Cortex of kidney (tissue), 1 donor: ENCODE measurements at places on chromosomes 5 and 9.

- DNase-seq, result no peak
Measured at GRCh38 chr5:171123417-171123816, 185.6 kb upstream of the TLX3 start.

- DNase-seq, result no peak
Measured at GRCh38 chr9:89810431-89810830, 205.6 kb downstream of the GADD45G start.

DNA sequence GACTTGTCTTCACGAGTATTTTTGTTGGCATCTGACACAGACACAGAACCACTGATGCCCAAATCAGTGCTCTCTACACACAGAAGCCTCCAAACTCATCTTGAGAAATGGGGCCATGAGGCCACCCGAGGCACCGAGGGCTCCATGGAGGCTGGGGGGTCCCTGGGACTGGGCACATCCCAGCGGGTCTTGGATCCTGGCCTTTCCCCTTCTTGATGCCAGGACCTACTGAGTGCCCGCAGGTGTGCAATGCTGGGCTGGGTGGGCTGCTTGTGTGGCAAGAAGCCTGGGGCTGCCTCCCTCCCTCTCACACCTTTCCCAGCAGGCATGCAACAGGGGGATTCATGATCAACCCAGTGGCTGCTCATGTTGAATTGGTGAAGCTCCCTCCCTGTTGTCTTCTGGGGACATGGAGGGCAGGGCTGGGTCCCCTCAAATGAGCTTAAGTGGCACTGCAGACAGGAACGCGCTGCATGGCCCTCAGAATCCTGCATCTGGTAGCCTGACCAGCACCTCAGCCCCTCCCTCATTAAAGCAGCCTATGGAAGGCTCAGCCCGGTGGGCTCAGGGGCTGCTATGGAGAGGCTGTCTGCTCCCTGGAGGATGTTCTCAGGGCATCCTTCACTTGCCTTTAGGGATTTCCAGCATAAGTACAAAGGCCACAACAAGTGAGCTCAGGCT lies 63.7 kb upstream of the SIMC1 start:
- no peak for DNase-seq

DNA sequence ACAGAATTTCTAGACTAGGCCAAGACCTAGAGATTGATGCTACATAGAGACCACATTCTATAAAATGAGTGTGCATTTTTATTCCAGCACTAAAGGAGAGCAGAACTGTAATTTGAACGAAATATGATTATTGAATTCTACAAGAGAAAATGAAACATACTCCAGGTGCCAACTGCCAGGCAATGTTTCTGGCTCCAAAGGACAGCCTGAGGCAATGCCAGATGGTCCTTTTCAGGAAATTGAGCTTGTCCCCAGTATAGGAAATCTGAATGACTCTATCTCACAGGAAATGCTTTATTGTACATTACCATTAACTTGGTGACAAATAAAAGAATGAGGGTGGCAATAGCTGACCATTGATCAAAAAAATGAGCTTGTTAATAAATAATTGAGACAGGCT lies 28.8 kb upstream of the RASGRF2 start:
- no peak for DNase-seq

DNA sequence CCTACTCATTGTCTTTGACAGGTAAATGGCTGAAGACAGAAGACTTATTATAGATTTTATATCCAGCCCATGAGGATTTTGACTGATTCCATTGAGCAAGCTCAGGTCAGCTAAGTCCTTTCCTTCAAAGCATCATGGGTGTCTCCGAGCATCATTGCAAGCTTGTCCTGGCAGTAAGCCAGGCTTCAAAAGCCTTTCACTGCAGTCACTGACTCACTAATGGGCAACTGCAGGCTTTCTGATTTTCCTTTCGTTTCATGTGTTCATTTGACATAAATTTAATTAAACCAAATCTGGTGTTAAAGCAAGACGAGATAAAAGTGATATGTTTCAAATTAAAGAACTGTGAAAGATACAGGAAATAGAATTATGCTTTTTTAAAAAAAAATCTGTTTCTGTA lies 426.2 kb downstream of the ANXA1 start:
- no peak for DNase-seq

DNA sequence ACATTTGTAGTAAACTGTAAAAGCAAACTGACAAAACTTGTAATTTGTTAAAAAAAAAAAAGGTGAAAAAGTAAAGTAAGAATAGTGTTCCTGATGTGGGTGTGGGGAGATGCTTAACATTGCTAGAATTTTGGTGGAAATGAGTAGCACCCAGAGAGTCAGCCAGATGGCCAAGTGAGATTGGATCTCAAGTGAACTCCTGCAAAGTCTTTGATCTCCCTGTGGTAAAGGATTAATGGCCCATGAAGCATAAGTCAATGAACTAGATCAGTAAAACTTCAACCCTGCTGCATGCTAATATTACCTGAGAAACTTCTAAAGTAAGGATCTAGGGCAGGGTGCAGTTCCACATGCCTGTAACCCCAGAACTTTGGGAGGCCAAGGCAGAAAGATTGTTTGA lies 19.0 kb upstream of the FAM169A start:
- no peak for DNase-seq

GRCh38 chr5:107966201-107966600 lies 295.5 kb upstream of the EFNA5 start:
- no peak for DNase-seq

DNA sequence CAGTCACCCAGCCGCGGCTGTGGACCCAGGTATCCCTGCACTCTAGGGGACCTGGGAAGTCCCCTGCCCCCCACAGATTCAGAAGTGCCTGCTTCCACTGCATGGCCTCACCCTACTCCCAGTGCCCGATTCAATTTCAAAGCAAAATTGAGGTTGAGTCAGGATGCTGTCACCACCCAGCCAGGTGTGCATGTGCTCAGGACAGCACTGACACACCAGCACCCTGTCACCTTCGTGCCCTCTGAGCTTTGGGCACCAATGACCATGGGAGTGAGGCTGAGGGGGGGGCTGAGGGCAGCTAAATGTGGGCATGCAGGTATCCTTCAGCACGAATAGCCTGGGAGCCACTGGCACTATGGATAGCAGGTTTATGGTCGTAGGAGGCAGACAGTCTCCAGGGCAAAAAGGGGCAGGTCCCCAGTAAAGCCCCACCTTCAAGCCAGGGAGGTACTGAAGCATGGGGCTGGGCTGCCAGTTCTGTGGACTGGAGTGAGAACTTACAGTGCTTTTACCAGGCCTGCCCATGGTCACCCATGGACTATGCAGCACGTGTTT lies 1151.6 kb upstream of the CDH6 start:
- no peak for DNase-seq

DNA sequence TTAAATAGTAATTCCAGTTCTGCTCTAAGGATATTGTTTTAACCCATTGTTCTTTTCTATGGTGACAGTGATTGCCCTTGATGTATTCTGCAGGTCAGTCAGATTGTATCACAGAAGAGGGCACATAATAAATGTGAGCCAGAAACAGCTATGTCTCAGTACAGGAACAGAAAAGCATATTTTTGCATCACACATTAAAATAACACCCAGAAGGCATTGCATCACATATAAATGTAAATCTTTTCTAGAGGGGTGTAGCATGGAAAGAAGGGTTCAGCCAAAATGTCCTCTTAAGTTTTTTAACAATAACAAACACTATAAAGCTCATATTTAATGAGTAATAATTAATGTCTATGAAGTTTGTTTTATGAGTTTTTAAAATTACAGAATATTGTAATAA lies 30.0 kb downstream of the ZCCHC7 start:
- DNase-seq, result no peak

DNA sequence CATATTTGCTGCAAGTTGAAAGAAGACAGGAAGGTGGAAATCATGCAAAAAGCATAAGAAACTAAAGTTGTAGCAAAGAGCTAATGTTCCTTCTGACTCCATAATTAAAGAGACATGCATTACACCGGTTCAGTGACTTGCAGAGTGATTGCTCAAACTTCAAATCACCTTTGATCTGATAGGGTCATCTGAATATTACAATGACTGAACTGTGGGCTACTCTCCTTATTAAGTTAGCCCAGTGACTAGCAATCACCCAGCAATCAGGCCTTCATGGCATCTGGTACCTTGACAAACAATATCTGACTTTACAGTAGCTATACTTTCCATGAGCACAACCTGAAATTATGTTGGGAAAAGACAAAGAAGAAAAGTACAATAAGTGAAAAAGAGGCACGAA lies 84.9 kb downstream of the NREP start:
- DNase-seq, result no peak

DNA sequence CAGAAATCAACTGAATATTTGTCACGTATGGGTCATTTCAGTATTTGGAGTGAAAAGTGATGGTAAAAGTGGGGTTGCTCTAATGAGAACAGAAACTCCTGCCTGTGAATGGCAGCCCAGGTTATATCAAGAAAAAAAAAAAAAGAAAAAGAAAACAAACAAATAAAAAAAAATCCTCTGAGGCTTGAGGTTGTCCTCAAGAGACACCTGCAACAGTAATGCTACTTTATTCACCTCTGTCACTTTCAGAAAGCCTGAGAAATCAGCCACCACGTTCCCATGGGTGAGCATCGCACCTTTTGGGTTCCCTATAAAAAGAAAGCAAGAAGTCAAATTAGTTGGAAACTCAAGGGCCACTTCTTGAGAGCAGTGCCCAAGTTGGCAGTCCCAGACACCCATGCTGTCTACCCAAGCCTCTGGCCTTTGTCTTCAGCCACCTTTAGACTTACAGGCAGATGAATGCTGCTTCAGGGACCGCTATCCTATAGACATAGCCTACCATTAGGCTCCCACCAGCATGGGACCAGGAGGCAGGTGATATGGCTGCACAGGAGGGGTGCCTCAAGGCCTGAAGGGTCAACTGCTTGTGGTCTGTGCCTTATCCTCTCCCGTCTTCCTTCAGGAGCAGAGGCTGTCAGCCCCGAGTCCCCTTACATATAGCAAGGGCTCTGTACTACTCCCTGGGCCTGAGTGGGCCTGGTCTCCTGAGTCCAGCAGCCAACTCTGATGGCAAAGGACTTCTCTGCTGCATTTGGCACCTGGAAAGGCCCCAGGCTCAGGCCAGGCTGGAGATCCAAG lies 31.1 kb upstream of the MEIKIN start:
- DNase-seq, result no peak

GRCh38 chr5:169777159-169777558 lies 140.1 kb downstream of the DOCK2 start:
- DNase-seq, result no peak

GRCh38 chr5:34680896-34681295 lies 24.8 kb downstream of the RAI14 start:
- DNase-seq, result no peak

- DNase-seq, result no peak
Measured at GRCh38 chr5:42985129-42986037, 54.7 kb downstream of the ANXA2R start.

DNA sequence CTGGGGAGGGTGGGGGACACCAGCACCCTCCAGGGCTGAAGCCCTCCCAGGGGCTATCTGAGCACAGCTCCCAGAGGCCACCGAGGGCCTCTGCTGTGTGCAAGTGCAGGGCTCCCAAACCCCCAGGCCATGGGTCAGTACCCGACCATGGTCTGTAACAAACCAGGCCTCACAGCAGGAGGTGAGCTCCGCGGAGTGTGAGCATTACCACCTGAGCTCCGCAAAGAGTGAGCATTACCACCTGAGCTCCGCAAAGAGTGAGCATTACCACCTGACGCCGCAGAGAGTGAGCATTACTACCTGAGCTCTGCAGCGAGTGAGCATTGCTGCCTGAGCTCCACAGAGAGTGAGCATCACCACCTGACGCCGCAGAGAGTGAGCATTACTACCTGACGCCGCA lies 152.9 kb upstream of the IRX2 start:
- no peak for DNase-seq

DNA sequence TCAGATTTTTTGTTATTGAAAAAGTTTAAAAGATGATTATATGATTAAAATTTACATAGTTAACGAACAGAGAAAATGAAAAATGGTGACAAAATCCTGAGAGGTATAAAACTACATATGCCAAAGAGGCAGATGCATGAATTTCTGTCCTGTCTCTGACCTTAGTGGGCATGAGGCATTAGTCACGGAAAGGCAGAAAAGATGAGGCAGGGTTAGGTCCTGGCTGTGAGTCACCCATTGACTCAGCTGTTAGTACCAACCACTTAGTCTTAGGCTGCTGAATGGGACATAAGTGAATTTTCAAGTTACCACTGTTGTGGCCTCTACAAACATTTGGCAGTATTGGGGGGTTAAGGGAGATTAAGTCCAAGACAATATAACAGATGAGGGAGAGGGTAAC lies 33.1 kb downstream of the RASA1 start:
- DNase-seq, result no peak

DNA sequence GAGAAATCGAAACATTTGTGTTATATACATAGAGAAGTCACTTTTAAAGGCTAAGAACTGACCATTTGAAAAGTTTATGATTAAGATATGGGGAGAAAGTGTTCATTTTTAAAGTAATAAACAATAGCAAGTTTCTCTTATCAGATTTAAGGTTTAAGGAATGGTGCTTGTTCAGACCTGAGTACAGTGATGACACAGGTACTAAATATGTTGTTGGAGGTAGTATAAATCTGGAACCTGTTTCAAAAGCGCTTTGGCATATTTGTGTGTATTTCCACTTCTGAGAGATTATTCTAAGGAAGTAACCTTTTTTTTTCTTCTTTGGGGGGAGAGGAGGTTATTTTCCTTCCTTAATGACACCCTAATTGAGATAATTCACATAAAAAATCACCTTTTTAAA lies 18.4 kb downstream of the CDC42SE2 start:
- no peak for DNase-seq

DNA sequence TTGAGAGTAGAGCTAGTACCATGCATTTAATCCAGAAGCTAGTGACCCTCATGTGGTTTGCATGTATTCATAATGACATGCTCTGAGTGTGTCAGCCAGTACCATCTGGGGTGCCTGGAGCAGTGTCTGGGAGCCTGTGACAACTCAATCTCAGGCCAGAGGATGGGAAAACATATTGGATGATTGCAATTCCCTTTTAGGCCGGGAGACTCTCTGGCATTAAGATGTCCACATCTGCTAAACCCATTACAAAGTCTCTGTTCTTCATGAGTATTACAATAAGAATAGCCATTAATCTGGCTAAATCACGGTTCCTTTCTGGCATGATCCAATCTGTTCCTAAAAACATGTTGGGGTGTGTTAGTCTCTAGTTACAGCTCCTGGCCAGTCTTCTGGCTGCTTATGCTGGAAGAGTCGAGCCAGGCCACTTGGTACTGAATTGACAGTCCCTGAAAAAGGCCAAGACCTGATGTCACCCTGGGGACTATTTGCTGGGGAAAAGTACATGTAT lies 475.7 kb downstream of the ENC1 start:
- no peak for DNase-seq

GRCh38 chr9:115262952-115263351 lies 145.0 kb upstream of the TNC start:
- DNase-seq, result no peak

- no peak for DNase-seq
Measured at GRCh38 chr5:113446358-113446927, 11.7 kb upstream of the TSSK1B start.

- DNase-seq, result no peak
Measured at GRCh38 chr5:178488696-178489095, 101.5 kb downstream of the COL23A1 start.

- DNase-seq, result no peak
Measured at GRCh38 chr9:109083141-109083540, 36.6 kb downstream of the TMEM245 start.

- no peak for DNase-seq
Measured at GRCh38 chr9:129362287-129363000, 184.4 kb upstream of the IER5L start.
